Astrocyte of the hippocampus (primary cell): ENCODE measurements at places on chromosomes 7 and 10.

DNA sequence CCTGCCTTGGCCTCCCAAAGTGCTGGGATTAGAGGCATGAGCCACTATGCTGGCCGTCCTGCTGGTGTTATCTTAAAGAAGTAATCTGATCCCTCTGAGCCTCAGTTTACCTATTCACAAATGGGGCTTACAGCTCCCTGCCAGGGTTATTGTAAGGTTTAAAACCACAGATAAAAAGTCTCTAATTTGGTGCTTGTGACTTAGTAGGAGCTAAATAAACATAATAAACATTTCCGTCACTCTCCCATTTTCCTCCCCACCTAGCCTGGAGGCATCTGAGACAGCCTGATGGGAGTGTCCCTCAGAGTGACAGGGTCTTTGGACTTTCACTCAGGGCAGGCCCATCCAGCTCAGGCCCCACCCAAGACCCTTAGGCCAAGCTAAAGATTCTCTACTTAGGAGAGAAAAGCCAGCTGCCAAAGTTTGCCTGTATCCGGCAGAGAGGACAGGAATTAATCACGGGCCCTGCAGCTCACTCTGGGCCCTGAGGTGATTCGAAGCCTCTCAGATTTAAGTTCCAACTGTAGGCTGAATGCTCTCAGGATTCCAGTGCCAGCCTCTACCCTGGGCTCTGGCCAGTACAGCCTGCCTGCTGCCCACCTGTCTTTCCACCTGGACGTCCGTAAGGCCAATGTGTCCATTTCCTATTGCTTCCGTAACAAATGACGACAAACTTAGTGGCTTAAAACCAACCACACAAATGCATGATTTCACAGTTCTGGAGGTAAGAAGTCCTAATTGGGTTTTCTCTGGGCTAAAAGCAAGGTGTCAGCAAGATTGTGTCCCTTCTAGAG, 21.8 kb upstream of the DUSP5 start:
- DNase-seq = no peak

DNA sequence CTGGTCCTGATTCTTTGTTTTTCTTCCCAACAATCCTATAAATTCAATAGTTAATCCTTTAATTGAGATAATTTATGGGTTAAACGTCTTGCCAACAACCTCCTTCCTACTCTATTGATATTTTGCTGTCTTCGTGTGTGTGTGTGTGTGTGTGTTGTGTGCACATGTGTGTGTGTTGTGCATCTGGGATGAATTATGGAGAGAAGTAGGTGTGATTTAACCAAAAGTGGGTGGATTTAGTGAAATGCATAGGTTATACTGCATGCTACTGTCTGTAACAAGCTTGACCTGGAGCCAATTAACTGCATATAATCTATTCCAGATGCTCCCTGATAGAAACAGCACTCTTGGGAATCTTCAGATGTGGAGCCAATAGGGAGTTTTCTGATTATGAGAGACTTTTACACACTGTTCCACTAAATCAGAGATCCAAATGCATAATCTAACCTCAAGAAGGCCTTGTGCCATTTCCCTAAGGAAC, 61.2 kb downstream of the SEMA3D start:
- DNase-seq = no peak

GRCh38 chr7:99141334-99141733, 2.6 kb downstream of the SMURF1 start:
- no peak for DNase-seq

GRCh38 chr10:133326745-133327650, 9.7 kb downstream of the CALY start:
- no peak for DNase-seq

- DNase-seq = peak; percentile 56
Measured at GRCh38 chr10:119025776-119026175, 3.7 kb upstream of the NANOS1 start.

- no peak for DNase-seq
Measured at GRCh38 chr10:47127188-47127785, 172.7 kb upstream of the GDF10 start.

DNA sequence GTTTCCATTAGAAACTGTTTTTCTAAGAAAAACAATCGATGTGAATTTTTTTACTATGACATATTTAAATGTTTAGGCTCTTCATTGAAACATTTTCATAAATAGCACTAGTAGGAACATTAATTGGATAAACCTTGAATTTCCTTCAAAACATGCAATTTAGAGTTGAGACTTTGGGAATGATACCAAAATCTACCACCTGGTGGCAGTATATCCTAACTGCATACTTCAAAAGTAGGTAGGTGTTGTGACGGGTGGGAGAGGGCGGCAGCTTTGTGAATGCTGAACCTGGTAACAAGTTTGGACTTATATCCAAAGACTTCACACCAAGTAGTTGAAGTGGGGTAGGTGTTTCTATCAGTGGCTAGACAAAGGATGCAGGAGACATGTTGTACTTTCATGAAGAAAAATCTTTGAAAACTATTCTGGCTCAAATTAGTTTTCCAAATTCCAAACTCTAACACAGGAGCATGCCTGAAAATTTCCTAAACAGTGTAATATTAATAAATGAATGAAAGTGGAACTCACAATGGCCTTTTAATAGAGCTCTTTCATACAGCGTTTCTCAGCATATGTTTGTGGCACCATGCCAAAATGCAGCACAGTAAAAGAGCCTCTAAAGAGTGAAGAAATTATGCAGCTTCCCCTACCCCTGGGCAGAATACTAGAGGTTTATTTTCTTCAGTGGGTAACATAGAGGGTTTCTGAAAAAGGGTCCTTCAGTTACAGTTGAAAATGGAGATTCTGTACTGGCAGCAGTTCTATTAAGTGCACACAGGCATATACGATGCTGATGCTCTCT, 201.0 kb upstream of the TPK1 start:
- peak; percentile 55 for DNase-seq

- no peak for DNase-seq
Measured at GRCh38 chr10:68831961-68832455, 4.7 kb downstream of the STOX1 start.

GRCh38 chr10:126502441-126502840, 114.2 kb upstream of the ADAM12 start:
- DNase-seq = no peak

DNA sequence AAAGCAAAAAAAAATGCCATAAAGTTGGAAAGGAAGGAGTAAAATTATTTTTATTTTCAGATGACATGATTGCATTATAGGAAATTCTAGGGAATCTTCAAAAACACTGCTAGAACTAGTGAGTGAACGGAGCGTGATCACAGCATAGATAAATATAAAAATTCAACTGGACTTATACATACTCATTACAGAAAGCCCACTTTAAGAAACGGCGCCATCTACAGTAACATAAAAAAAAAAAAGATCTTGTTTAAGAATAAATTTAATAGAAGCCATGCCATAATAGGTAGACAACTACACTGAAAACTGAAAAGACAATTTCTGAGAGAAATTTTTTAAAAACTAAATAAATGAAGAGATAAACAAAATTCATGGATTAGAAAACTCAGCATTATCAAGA, 623.1 kb upstream of the MGMT start:
- no peak for DNase-seq

GRCh38 chr10:93766918-93767317, 9.2 kb downstream of the LGI1 start:
- DNase-seq = peak; percentile 8

GRCh38 chr7:6157685-6158423, 114.6 kb downstream of the CYTH3 start:
- no peak for DNase-seq

- no peak for DNase-seq
Measured at GRCh38 chr7:14762561-14762960, 140.0 kb downstream of the DGKB start.

DNA sequence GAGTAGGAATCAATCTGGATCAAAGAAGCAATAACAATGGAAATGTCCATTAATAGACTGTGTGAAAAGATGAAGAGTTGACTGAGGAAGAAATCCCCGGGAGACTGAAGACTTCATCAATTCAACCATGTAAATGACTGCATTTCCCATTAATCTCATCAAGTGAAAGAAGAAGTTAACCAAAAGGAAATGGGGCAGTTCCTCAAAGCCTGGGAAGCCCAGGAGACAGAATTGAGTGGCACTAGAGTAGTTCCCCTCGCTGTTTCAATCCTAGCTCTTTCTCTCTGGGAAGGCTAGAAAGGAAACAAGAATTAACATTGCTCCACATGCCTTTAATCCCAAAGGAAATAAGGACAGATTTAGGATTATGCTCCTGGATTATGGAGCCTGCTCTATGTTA, 4.8 kb upstream of the OR6V1 start:
- DNase-seq = no peak

DNA sequence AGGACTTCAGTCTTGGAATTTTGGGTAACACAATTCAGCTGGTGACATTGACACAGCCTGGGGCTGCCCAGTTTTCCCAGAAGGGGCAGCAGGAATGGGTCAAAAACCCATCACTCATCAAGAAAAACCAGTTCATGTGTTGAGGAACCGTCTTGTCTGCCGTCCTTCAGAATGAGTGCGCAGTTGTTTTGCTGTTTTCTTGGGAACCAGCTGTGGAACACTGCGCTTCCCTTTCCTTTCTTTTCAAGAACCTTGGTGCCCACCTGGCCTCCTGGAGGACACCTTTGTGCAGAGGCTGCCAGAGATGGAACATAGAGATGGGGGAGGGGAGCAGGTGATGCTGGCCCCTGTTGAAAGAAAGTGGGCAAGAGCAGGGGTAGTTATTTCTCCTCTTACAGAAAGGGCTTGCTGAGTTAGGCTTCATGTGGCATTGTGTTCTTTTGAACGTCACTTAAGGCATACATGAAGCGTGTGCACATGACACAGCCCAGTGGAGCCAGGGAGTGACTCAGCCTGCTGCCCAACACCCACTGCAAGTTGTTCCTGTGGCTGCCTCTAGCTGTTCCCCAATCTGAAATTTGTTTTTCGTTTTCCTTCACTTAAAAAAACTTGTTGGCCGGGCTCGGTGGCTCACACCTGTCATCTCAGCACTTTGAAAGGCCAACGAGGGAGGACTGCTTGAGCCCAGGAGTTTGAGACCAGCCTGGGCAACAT, 87.4 kb upstream of the TNS3 start:
- peak; percentile 88 for DNase-seq
